T-helper 2 cell treated with Interferon-gamma antibody and Interleukin-4, amounts not matched to agents 100 ng/mL and 5 ng/mL, for 36 hours (primary cell): ENCODE measurements at places on chromosomes 1 and 21. TPM values are rescaled to one million over a fixed set of nuclear protein-coding genes. Genes with fewer than 3 reads are reported as not detected.

HSPG2 gene
- 0.91 and 1.3 TPM in 2 replicates for total RNA-seq

LCE1D gene
- not detected in 2 replicates for total RNA-seq

OLFML3 gene
- 0.11 and 0.14 TPM in 2 replicates for total RNA-seq

RAP1GAP gene
- total RNA-seq: 0.09 and 0.18 TPM in 2 replicates

OR14K1 gene
- not detected in 2 replicates for total RNA-seq

GBP6 gene
- 0.34 and 0.36 TPM in 2 replicates for total RNA-seq

PLCH2 gene
- 7.3 and 8.0 TPM in 2 replicates for total RNA-seq

C8B gene
- not detected in 2 replicates for total RNA-seq

C1orf116 gene
- total RNA-seq: not detected in 2 replicates

SLC45A1 gene
- 0.39 and 0.86 TPM in 2 replicates for total RNA-seq

PALMD gene
- total RNA-seq: not detected in 2 replicates

C4BPB gene
- 0.57 and 1.1 TPM in 2 replicates for total RNA-seq

HTR6 gene
- total RNA-seq: not detected in 2 replicates

ACTL8 gene
- total RNA-seq: not detected in 2 replicates

SIPA1L2 gene
- 0.23 TPM in 2 replicates for total RNA-seq

TRAF3IP3 gene
- 446 and 452 TPM in 2 replicates for total RNA-seq

NR1I3 gene
- not detected in 2 replicates for total RNA-seq

GPR137B gene
- total RNA-seq: 4.2 and 6.0 TPM in 2 replicates

EPHX1 gene
- total RNA-seq: 1.5 and 2.2 TPM in 2 replicates

S100A12 gene
- not detected in 2 replicates for total RNA-seq

POTED gene
- total RNA-seq: not detected in 2 replicates

FCRL3 gene
- 0.23 and 0.39 TPM in 2 replicates for total RNA-seq

E2F2 gene
- 85.6 and 87.7 TPM in 2 replicates for total RNA-seq

CD5L gene
- total RNA-seq: not detected in 2 replicates

SHE gene
- not detected in 2 replicates for total RNA-seq

CFHR2 gene
- not detected in 2 replicates for total RNA-seq

LAMB3 gene
- total RNA-seq: 1.5 and 1.6 TPM in 2 replicates

CFHR3 gene
- total RNA-seq: not detected in 2 replicates

RGS4 gene
- not detected in 2 replicates for total RNA-seq

MCOLN3 gene
- total RNA-seq: 3.4 and 4.1 TPM in 2 replicates

CDC42BPA gene
- 8.8 and 10.0 TPM in 2 replicates for total RNA-seq

VSIG8 gene
- total RNA-seq: not detected in 2 replicates

TMED5 gene
- 57.0 and 57.4 TPM in 2 replicates for total RNA-seq

SPRR2F gene
- total RNA-seq: not detected in 2 replicates

TMCO2 gene
- 0.32 TPM in 1 of 2 replicates, not detected in the other for total RNA-seq

PM20D1 gene
- 1.0 and 1.2 TPM in 2 replicates for total RNA-seq

MORC3 gene
- 35.7 and 36.9 TPM in 2 replicates for total RNA-seq

NBPF6 gene
- 0.98 TPM in 1 of 2 replicates, not detected in the other for total RNA-seq

FGR gene
- total RNA-seq: 0.14 and 0.23 TPM in 2 replicates

PDPN gene
- not detected in 2 replicates for total RNA-seq

KRTAP10-4 gene
- total RNA-seq: not detected in 2 replicates

MFAP2 gene
- total RNA-seq: not detected in 2 replicates

OR1C1 gene
- total RNA-seq: not detected in 2 replicates

KRTAP13-4 gene
- not detected in 2 replicates for total RNA-seq

ADARB1 gene
- 49.0 and 51.5 TPM in 2 replicates for total RNA-seq

OR2T11 gene
- not detected in 2 replicates for total RNA-seq

HMGCS2 gene
- total RNA-seq: not detected in 2 replicates

OR2L2 gene
- total RNA-seq: 0.05 and 0.11 TPM in 2 replicates
